ENCODE measurements at places on chromosomes 1 and 21.

- no peak for DNase-seq
These were observed 31.0 kb upstream of the MED18 start for GRCh38 chr1:28297826-28298225.

GRCh38 chr1:24415910-24416665 lies 486 bp downstream of the NIPAL3 start:
- no peak for DNase-seq

GRCh38 chr1:153532181-153532580 lies 3.6 kb downstream of the S100A6 start:
- no peak for DNase-seq

- no peak for DNase-seq
These were observed 10.2 kb upstream of the RNF186 start for GRCh38 chr1:19825298-19825697.

DNA sequence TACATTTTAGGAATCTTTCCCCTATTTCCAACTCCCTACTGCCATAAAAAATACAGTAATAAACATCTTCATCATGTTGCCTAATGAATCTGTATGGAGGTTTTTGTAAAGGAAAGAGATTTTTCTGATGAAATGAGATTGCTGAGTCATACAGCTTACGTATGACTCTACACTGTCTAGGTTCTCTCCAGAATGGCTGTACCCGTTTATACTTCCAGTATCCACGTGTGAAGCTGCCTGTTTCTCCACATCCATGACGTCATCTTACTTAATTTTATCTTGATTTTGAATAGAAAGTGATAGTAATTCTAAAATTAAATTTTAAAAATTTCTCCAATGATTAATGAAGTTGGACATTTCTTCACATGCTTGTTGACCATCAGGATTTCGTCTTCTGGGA lies 103.7 kb downstream of the COQ8A start:
- no peak for DNase-seq

- DNase-seq = no peak
These were observed 29.5 kb downstream of the BRINP2 start for GRCh38 chr1:177200290-177200689.

GRCh38 chr1:70017770-70018169 lies 187.6 kb downstream of the LRRC40 start:
- no peak for DNase-seq

GRCh38 chr1:79090985-79091384 lies 84.5 kb upstream of the ADGRL4 start:
- no peak for DNase-seq

- no peak for DNase-seq
These were observed 681 bp upstream of the VANGL2 start for GRCh38 chr1:160399544-160400222.

Data from right renal pelvis (tissue), 4 donors.